ENCODE measurements at places on chromosomes 5 and 9.

GRCh38 chr5:44506561-44506960, 117.3 kb upstream of the FGF10 start:
- DNase-seq = no peak

- no peak for DNase-seq
Measured at GRCh38 chr9:100357501-100357900, 4.8 kb upstream of the TEX10 start.

- no peak for DNase-seq
Measured at GRCh38 chr5:117131048-117131679, 556.5 kb upstream of the SEMA6A start.

DNA sequence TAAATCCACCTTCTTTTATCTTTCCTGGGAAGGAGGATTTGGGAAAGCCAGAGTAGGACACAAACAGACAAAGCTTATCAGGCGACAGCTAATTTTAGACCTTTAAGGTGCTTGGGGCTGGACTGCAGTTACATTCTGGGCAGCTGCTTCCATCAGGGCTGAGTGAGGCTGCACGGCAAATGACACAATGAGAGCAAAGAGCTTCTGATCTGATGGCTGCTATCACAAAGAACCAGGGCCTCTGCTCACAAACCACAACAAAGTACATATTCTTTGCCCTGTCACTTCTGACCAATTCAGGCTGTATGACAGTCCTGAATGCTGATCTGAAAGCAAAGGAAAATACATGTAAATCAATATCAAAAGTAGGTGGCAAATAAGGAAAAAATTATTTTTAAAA, 93.1 kb downstream of the MRPS27 start:
- DNase-seq = no peak

GRCh38 chr9:99231711-99232110, 9.6 kb downstream of the SEC61B start:
- DNase-seq = no peak

- no peak for DNase-seq
Measured at GRCh38 chr9:131965841-131966240, 113.8 kb downstream of the MED27 start.

- DNase-seq = no peak
Measured at GRCh38 chr5:89395111-89395510, 512.1 kb upstream of the MEF2C start.

- DNase-seq = no peak
Measured at GRCh38 chr5:36602704-36603321, 3.6 kb upstream of the SLC1A3 start.

GRCh38 chr9:89497978-89498851, at the start of gene SEMA4D:
Gene SEMA4D (minus strand): TSS chr9:89498113. CDS start chr9:89405456, 92,657 bp downstream.
- DNase-seq = peak; percentile 30

DNA sequence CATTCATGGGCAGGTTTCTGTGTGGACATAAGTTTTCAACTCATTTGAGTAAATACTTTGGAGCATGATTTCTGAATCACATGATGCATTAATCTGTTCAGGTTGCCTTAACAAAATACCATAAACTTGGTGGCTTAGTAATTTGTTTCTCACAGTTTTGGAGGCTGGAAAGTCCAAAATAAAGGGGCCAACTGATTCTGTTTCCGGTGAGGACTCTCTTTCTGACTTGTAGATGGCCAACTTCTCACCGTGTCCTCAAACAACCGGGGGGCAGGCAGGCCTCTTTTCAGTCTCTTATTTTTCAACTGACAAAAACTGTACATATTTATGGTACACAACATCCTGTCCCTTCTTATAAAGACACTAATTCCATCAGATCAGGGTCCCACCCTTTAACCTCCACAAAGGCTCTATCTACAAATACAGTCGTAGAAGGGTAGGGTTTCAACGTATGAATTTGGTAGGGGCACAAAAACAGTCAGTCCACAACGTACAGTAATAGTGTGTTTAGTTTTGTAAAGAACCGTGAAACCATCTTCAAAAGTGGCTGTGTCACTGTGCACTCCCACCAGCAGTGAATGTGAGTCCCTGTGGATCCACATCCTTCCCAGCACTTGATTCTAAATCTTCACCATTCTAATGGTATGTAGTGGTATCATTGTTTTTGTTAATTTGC, 37.2 kb downstream of the MLLT3 start:
- DNase-seq = no peak

- peak; percentile 30 for DNase-seq
Measured at GRCh38 chr5:158725297-158725851, 374.3 kb downstream of the EBF1 start.

DNA sequence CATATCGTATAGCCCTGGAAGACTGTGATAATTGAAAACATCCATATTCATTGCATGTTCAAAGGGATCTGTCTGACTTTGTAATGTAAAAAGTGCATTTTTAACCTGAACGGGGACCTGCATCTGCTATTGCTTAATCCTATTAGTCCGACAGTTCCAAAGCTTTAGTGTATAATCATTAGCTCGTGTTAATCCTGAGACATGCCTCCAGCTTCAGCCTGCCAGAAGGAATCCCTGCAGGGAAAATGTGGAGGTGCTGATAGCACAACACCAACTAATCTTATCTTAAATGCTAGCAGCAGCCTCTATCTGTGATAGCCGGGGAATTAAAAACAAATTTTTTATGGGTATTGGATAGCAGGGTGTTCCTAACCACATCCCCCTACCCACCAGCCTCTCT, 495.2 kb downstream of the TLE4 start:
- DNase-seq = no peak

- DNase-seq = no peak
Measured at GRCh38 chr9:121686930-121687541, 35.6 kb downstream of the DAB2IP start.

GRCh38 chr9:32200896-32201295, 183.5 kb upstream of the ACO1 start:
- DNase-seq = no peak

- no peak for DNase-seq
Measured at GRCh38 chr5:149040421-149040820, 22.4 kb downstream of the SH3TC2 start.

- no peak for DNase-seq
Measured at GRCh38 chr9:115292584-115293279, 174.8 kb upstream of the TNC start.

DNA sequence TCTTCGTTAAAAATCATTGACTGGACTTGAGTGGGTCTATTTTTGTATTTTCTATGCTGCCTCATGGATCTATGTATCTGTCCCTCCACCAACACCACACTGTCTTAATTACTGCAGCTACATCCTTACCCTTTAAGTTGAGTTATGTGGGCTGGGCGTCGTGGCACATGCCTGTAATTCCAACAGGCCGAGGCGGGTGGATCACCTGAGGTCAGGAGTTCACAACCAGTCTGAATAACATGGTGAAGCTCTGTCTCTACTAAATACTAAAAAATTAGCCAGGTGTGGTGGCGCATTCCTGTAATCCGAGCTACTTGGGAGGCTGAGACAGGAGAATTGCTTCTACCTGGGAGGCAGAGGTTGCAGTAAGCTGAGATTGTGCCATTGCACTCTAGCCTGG, 48.2 kb downstream of the XRCC4 start:
- DNase-seq = no peak

GRCh38 chr5:107873877-107874276, 203.1 kb upstream of the EFNA5 start:
- DNase-seq = no peak

DNA sequence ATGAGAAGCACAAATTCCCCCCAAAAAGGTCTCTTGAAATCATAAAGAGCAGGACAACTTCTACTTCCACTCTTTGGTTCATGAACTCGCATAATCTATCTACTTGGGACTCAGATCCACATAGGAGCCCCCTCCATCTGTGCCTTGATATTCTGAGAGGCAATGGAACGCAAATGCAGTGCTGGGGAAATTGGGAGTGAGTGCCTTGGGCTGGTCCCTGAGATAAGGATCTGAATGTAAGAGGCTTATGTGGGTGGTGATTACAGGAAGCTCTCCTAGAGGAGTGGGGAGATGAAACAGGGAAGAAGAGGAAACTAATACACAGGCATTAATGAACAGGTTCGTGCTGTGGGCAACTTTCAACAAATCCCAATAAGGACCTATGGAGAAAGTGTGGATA, 285.6 kb downstream of the RASEF start:
- DNase-seq = no peak

- DNase-seq = no peak
Measured at GRCh38 chr9:123523845-123524244, 167.8 kb downstream of the CRB2 start.
